ENCODE measurements at places on chromosomes 1 and 21.

GRCh38 chr1:96559181-96559580 lies 162.4 kb upstream of the PTBP2 start:
- no peak overlapping the region for H3K27ac ChIP-seq
- H3K4me3 ChIP-seq: no peak overlapping the region

DNA sequence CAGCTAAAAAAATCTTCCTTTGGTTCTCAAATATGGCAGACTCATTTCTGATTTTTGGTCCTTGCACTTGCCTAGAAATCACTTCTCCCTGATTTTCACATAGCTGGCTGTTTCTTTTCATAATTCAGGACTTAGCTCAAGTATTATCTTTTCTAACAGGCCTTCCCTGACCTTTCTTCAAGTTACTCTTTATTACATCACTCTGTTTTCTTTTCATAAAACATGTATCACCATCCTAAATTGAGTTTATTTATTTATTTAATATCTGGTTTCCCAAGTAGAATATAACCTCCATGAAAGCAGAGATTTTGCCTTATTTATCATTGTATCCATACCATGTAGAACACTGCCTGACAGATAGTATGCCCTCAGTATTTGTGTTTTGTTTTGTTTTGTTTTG lies 18.2 kb upstream of the GNG5 start:
- H3K4me3 ChIP-seq: no peak overlapping the region
- H3K27me3 ChIP-seq: no peaks in the 10 kb centered on the region
- no peak for DNase-seq
- no peaks in the 10 kb centered on the region for H3K4me1 ChIP-seq
- no peak overlapping the region for H3K27ac ChIP-seq

- no peaks in the 10 kb centered on the region for H3K27me3 ChIP-seq
- no peaks in the 10 kb centered on the region for H3K36me3 ChIP-seq
- no peaks in the 10 kb centered on the region for H3K4me1 ChIP-seq
- H3K4me3 ChIP-seq: no peak overlapping the region
- H3K27ac ChIP-seq: no peak overlapping the region
Observed at GRCh38 chr1:125065092-125065820, 3880.5 kb downstream of the SRGAP2C start.

DNA sequence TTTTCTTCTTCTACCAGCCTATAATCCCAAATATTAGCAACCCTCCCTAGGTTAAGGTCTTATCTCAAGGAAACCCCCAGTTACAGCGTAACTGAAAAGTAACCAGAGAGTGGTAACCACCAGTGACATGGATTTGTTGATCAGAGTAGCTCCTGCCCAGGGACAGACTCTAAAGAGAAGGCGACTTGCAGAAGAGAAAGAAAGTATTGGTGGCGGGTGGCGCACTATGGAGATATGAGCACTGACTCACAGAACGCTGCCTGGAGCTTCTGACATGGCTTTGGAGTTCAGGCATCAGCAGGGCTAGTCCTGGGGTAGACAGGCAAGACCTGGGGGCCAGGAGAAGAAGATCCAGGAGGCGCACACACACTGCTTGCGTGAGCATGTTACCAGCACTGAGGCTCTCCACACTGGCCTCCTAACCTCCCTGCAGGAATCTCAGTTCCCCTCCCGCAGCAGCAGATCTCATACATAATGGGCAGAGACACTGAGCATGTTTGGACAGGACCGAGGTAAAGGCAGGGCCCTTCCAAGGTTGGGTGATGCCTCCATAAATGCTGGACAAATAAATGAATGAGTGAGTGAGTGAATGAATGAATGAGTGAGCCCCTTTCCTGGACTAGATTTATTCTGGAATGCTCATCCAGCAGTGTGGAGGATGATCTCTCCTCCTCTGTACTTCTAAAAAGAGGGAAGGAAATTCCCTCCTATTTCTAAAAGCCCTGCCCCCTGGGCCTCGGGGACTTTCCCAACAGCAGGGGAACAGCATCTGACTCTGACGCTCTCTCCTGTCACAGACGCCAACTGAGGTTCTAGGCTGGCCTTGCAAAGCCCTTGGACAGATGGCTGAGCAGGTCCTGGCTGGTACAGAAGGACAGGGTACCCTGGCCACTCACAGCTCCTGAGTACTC lies 175.5 kb downstream of the CLIC6 start:
- DNase-seq: peak; percentile 22
- no peak overlapping the region for H3K4me3 ChIP-seq
- H3K36me3 ChIP-seq: no peaks in the 10 kb centered on the region
- H3K27ac ChIP-seq: no peak overlapping the region
- H3K27me3 ChIP-seq: no peaks in the 10 kb centered on the region
- peaks cover 24% of the 10 kb centered on the region for H3K4me1 ChIP-seq

- no peaks in the 10 kb centered on the region for H3K36me3 ChIP-seq
- no peak overlapping the region for H3K4me3 ChIP-seq
- no peaks in the 10 kb centered on the region for H3K27me3 ChIP-seq
- no peak overlapping the region for H3K27ac ChIP-seq
- no peak for DNase-seq
Observed at GRCh38 chr1:239676522-239677273, 290.3 kb downstream of the CHRM3 start.

GRCh38 chr1:62188111-62188510 lies 6.5 kb upstream of the L1TD1 start:
- H3K36me3 ChIP-seq: no peaks in the 10 kb centered on the region
- no peak overlapping the region for H3K27ac ChIP-seq

- H3K36me3 ChIP-seq: no peaks in the 10 kb centered on the region
- H3K4me3 ChIP-seq: no peak overlapping the region
- no peaks in the 10 kb centered on the region for H3K4me1 ChIP-seq
- no peak overlapping the region for H3K27ac ChIP-seq
Observed at GRCh38 chr21:15127437-15127836, 62.6 kb upstream of the NRIP1 start.

- no peak overlapping the region for H3K4me3 ChIP-seq
- no peaks in the 10 kb centered on the region for H3K36me3 ChIP-seq
- no peak for DNase-seq
- no peaks in the 10 kb centered on the region for H3K4me1 ChIP-seq
Observed at GRCh38 chr1:114080511-114081436, 72.9 kb downstream of the SYT6 start.

- H3K27ac ChIP-seq: no peak overlapping the region
- no peaks in the 10 kb centered on the region for H3K36me3 ChIP-seq
Observed at GRCh38 chr1:37391211-37392011, 83.0 kb upstream of the ZC3H12A start.

GRCh38 chr21:41651830-41652229 lies 115.0 kb downstream of the RIPK4 start:
- no peak overlapping the region for H3K4me3 ChIP-seq
- H3K36me3 ChIP-seq: no peaks in the 10 kb centered on the region
- H3K4me1 ChIP-seq: no peaks in the 10 kb centered on the region
- DNase-seq: no peak

DNA sequence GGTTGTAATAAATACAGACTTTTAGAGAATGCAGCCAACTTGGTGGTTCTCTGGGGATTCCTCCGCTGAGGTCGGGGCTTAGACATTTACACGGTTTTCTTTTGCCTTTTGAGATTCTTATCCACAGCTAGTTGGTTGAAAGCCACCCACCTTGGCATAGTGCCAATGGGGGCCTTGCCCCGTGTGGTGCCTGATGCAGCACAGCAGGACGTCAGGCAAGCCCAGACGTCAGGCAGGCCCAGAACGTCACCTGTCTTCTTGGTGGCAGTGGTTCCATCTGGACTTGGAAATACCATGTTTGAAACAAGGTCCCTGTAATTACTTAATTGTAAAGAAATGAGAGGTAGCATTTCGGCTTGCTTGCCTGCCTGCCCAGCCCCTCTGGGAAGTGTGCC lies 78.5 kb downstream of the GALNT2 start:
- H3K36me3 ChIP-seq: no peaks in the 10 kb centered on the region
- no peak for DNase-seq
- no peaks in the 10 kb centered on the region for H3K27me3 ChIP-seq

DNA sequence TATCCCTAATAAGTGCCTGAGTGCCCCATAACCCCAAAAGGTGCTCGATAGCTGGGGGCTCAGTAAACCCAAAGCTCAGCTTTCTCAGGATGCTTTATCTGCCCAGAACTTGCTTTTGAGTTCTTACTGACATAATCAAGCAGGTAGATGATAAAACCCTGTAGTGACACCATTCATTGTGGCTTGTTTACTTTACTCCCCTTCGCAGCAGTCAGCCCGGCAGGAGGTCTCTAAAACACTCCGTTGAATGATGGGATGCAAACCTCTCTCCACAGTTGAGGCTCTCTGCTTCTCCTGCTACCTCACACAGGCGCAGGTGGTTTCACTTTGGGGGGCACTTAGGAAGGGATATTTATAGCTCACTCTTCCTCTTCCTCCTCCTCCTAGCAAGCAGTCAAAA lies 349.4 kb downstream of the HLX start:
- H3K36me3 ChIP-seq: no peaks in the 10 kb centered on the region
- H3K4me1 ChIP-seq: no peaks in the 10 kb centered on the region
- no peaks in the 10 kb centered on the region for H3K27me3 ChIP-seq
- H3K4me3 ChIP-seq: no peak overlapping the region

- H3K4me3 ChIP-seq: no peak overlapping the region
- DNase-seq: no peak
- H3K4me1 ChIP-seq: no peaks in the 10 kb centered on the region
- H3K36me3 ChIP-seq: no peaks in the 10 kb centered on the region
Observed at GRCh38 chr1:62184336-62184735, 10.3 kb upstream of the L1TD1 start.

DNA sequence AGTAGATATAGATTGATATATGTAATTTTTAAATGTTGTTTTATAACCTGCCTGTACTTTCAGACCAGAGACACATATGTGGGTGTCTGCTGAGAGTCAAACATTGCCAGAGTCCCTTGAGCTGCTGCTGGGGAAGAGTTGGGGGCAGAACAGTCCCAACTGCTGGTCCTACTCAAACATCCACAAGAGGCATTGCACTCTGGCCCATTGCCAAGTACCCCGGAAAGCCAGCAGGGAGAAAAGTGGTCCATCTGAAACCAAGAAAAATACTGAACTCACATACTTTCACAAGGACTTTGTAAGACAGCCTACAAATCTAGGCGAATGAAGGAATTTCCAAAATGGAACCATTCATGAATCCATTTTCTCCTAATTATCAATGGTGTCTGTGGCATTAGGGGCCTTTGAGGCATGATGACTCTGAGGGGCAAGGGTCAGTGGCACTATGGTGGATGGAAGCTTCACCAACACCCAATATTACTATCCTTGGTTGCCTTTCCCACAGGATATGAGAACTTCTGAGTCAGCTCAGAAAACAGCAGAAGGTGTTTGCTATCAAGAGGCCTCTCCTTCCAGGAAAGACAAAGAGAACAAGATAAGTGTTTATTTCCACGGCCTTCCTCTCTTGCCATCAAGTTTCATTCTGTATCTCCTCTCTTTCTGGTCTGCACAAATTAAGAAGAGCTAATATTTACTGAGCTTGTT lies 7.3 kb upstream of the TBX15 start:
- peaks cover 99% of the 10 kb centered on the region for H3K27me3 ChIP-seq
- no peak overlapping the region for H3K27ac ChIP-seq
- H3K36me3 ChIP-seq: no peaks in the 10 kb centered on the region
- no peak overlapping the region for H3K4me3 ChIP-seq
- DNase-seq: no peak

DNA sequence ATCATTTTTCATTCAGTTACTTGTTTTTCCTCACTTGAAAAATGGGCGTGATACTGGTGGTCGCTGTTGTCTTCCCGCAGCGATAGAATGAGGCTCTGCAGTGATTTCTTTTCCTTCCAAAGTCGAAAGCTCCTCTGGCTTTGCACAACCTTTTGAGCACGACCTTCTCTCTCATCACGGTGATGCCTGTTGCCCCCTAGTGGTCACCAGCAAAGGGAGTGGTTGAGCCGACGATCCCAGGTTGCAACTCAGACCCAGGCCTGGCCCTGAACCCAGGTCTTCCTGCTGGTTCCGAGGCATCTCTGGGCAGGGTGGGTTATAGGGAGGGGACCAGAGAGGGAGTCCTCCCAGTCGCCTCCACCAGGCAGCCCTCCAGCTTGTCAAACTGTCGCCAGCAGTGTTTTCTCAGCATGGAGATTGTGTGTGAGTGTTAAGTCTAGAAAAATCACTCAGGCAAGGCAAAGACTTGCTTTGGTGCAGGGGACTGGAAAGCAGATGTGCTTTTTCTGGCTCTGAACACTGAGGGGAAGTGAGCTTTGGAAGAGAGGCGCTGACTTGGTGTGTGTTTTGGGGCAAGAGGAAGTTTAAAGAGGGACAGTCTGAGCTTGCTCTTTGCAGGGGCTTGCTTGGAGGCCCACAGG lies 285.3 kb downstream of the CAMTA1 start:
- no peak overlapping the region for H3K27ac ChIP-seq
- H3K36me3 ChIP-seq: no peaks in the 10 kb centered on the region
- H3K27me3 ChIP-seq: peaks cover 2% of the 10 kb centered on the region
- peaks cover 3% of the 10 kb centered on the region for H3K4me1 ChIP-seq
- peak overlapping the region; percentile 22 for H3K4me3 ChIP-seq
- peak; percentile 42 for DNase-seq

DNA sequence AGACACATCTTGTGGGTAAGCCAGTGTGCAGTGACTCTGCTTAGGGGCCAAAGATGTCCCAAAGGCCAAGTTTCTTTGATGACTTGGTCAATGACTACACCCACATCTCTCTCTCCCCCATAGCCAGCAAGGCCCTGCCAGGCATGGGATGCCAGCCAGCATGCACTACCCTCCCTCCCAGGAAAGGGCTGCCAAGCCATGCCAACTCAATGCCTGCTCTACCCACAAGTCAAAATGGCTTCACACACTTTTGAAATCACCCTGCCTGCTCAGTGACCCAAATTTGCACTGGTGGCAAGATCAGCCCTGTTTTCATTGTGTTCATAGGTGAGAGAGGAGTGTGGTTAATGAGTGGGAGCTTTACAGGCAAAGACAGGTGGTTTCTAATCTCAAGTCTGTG lies 112.5 kb downstream of the MATN1 start:
- no peaks in the 10 kb centered on the region for H3K4me1 ChIP-seq
- H3K4me3 ChIP-seq: no peak overlapping the region
- no peak overlapping the region for H3K27ac ChIP-seq
- H3K36me3 ChIP-seq: no peaks in the 10 kb centered on the region
- peaks cover 3% of the 10 kb centered on the region for H3K27me3 ChIP-seq
- no peak for DNase-seq

DNA sequence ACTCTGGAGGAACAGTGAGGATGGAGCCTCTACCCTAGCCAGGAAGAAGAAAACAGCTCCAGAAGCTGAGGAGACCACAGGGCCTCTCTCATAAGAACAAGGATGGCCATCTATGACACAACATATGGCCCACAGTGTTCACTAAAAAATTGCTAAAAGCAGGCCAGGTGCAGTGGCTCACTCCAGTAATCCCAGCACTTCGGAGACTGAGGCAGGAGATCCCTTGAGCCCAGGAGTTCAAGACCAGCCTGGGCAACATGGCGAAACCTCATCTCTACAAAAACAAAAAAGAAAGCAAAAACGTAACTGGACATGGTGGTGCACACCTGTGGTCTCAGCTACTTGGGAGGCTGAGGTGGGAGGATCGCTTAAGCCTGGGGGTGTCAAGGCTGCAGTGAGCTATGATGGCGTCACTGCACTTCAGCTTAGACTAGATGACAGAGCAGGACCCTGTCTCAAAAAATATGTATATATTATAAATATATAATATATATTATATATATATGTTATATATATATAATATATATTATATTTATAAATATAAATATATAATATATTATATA lies 103.1 kb downstream of the TOMM20 start:
- no peaks in the 10 kb centered on the region for H3K36me3 ChIP-seq
- DNase-seq: no peak
- H3K27me3 ChIP-seq: no peaks in the 10 kb centered on the region
- no peaks in the 10 kb centered on the region for H3K4me1 ChIP-seq
- H3K27ac ChIP-seq: no peak overlapping the region
- no peak overlapping the region for H3K4me3 ChIP-seq

GRCh38 chr1:235697508-235697907 lies 47.9 kb upstream of the GNG4 start:
- peaks cover 1% of the 10 kb centered on the region for H3K36me3 ChIP-seq
- DNase-seq: no peak
- H3K27ac ChIP-seq: no peak overlapping the region
